ENCODE measurements at places on chromosomes 1 and 21. TPM values are rescaled to one million over a fixed set of nuclear protein-coding genes. Genes with fewer than 3 reads are reported as not detected.

CSMD2 gene
- 0.11 TPM for total RNA-seq

ZNF691 gene
- 14.5 TPM for total RNA-seq

SLAMF9 gene
- total RNA-seq = 0.74 TPM

FAM151A gene
- total RNA-seq = not detected

MAST2 gene
- 28.6 TPM for total RNA-seq

DNA sequence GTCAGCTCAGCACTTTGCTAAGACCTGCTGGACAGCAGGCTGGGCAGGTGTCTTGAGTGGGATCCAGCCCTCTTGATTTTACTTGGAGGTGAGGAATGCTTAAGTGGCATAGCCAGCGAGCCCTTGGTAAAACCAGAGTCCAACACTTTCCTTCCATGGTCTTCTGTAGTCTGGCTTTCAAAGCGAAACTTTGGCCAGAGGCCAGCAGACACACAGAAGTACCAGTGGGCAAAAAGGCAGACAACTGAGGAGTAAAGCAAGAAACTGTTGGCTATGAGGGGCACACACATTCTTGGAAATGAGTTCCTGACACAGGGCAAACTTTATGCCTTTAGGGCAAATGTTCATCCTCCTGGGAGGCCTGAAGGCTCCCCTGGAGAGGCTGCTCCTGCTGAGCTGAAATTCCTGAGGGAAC lies 281.0 kb upstream of the POU3F1 start:
- DNase-seq = peak; percentile 69

- DNase-seq = peak; percentile 9
These were observed 1326.5 kb upstream of the B3GALT2 start for GRCh38 chr1:194512957-194513356.

- no peak for DNase-seq
These were observed 179.0 kb upstream of the TNR start for GRCh38 chr1:175922254-175922881.

GRCh38 chr1:219906924-219907771 lies 21.2 kb downstream of the SLC30A10 start:
- peak; percentile 8 for DNase-seq

DNA sequence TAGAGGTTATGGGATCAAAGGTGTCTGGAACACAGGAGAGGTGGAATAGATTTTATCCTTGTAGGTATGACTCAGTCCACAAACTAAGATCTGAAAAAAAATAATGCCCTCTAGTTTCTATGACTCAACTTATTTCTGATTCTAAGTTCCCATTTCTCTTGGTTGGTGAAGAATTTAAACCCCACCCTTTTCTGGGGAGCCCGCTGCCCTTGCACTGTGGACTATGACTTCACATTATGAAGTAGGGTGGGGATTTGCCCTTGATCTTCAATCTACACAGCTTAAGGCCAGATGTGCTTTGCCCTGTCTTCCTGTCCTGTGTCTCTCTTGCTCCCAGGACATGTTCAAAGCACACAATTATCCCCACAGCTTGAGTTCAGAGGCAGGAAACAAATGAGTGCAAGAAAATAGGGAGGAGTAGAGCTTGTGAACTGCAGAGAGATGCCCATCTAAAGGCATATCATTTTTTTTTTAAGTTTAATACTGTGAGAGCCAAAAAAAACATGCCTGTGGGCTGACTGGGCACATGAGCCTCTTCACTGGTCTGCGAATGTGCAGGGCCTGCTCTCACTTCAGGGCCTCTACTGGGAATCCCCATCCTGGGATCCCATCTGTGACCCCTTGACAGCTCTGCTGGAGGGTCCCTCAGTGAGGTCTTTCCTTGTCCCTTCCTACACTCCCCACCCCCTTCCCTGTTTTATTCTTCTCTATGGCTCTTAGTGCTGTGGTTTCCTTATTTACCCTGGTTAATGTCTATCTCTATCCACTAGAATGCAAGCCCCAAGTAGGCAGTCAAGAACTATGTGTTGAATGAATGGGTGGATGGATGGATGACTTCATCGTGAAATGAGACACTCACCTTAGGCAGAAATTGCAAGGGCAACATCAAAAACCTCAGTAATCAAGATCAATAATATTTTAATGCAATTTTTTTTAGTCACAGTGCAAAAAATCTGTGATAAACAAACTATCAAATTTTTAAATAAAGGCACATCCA lies 61.5 kb downstream of the CD58 start:
- DNase-seq = no peak

GRCh38 chr1:44239331-44239960 lies 26.2 kb downstream of the DMAP1 start:
- DNase-seq = peak; percentile 66

GRCh38 chr1:24201941-24202440 lies 14.9 kb upstream of the IFNLR1 start:
- peak; percentile 84 for DNase-seq
